ENCODE measurements at places on chromosomes 3 and 15. TPM values are rescaled to one million over a fixed set of nuclear protein-coding genes. Genes with fewer than 3 reads are reported as not detected.

The OR5K2 gene
- total RNA-seq: not detected

DNA sequence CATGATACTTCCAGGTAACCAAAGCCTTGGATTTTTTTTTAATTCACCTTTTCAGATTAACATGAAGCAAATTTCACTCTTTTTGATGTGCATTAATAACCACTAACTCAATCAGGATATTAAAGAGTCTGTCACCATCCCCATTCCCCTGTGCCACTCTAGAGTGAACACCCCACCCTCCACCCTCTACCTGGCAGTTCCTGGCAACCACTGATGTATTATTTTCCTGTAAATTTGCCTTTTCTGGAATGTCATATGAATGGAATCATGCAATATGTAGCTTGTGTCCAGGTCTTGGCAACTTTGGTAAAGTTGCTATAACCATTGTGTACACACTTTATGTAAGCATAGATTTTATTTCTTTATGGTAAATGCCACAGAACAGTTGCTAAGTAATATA, 627.6 kb downstream of the MCTP2 start:
- no peak for DNase-seq

The PPM1L gene
- total RNA-seq: 33.5 TPM

The FES gene
- total RNA-seq: 35.5 TPM

GRCh38 chr3:30945291-30945690, 50.8 kb upstream of the GADL1 start:
- no peak for DNase-seq

The MTFMT gene
- 31.3 TPM for total RNA-seq

The FBXO40 gene
- not detected for total RNA-seq

- no peak for DNase-seq
Observed at GRCh38 chr15:63466378-63467192, 37.8 kb upstream of the USP3 start.

The RABL3 gene
- 13.2 TPM for total RNA-seq

GRCh38 chr3:107369791-107370190, 7.4 kb upstream of the CCDC54 start:
- no peak for DNase-seq

GRCh38 chr3:139123377-139124095, 78.8 kb upstream of the PRR23C start:
- DNase-seq: no peak

The AGBL1 gene
- not detected for total RNA-seq

DNA sequence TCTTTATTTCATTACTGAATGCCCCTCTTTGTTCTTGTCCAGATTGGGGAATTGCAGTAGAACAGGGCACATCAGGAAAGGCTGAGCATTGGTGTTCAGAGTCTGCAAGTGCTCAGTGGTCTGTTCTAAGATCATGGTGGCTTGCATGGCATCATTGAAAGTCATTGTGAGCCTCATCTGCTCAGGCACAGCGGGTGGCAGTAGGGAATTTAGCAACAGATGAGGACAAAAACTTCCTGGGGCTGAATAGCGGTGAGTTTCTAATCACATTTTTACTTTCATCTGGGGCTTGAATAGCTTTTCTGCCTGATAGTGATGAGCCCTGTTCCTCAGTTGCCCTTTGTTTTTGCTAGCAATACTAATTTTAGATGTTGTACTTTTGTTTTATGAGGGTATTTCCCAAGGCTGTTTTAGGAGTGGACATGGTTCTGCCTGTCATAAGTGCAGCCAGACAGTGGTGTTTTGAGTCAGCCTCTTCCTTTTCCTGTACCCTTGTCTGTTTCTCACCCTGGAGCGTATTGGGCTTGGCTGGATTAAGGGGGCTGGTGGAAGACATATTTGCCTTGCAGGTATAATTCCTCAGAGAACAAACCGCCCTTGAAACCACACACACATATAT, 127.2 kb upstream of the IL12A start:
- no peak for DNase-seq

DNA sequence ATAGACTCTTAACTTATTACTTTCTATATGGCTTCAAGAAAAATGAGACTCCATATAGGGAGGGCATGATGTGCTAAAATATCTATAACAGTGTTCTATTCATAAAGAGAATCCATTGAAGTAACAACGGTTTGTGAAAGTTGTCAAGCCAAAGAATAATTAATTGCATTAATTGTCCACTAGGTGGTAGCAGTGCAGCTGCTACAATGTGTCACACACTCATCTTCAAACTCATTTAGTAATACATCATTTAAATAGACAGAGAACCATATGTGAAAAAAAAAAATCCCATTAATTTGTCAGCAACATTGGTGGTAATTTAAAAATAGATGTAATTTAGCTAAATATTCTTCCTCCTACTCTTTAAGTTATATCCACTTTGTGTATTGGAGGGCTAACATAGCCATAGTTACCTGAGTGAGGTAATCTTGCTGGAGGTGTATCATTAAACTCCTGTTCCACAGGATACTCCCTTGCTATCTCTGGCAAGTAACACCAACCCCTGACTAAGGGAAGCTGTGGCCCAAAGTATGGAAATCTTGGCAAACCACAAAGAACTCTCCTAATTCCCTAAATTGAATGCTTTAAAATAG, 3.7 kb upstream of the CPA3 start:
- DNase-seq: no peak

DNA sequence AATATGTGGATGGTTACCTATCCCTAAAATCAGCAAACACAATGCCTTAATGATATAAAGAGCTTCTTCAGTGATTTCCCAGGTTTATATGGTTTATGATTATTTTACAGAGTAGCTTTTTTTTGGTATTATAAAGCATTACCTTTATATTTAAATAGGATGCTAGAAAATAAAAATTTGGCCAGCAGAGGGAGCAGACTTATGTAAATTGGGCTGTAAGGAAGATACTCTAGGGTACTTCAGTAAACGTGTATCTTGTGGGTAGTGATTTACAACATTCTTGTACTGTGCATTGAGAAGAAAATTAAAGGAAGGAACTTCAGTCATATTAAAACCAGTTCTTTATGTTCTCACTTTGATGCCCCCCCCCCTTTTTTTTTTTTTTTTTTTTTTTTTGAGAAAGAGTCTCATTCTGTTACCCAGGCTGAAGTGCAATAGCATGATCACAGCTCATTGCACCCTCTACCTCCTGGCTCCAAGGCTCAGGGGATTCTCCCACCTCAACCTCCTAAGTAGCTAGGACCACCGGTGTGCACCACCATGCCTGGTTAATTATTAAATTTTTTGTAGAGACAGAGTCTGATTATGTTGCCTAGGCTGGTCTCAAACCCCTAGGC, 167.9 kb downstream of the BBX start:
- DNase-seq: no peak

GRCh38 chr3:47932421-47932820, 83.8 kb downstream of the MAP4 start:
- DNase-seq: no peak

DNA sequence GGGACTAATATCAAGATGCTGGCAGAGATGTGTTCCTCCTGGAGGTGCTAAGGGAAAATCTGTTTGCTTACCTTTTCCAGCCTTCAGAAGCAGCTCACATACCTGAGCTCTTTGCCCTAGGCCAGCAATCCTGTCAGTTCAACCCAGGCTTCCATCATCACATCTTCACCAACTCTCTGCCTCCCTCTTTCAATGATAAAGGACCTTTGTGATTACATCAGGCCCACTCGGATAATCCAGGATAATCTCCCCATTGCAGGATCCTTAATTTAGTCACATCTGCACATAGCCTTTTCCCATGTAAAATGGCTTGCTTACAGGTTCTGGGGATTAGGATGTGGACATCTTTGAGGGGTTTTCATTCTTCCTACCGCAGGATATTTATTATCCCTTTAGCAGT, 58.3 kb downstream of the NSUN3 start:
- DNase-seq: no peak

GRCh38 chr3:184339001-184339400, 1.6 kb downstream of the FAM131A start:
- DNase-seq: no peak

- DNase-seq: no peak
Observed at GRCh38 chr3:114274929-114275328, 18.9 kb upstream of the TIGIT start.

The GUCA1C gene
- total RNA-seq: not detected

GRCh38 chr3:191987831-191988350, 526.9 kb downstream of the PYDC2 start:
- no peak for DNase-seq

- no peak for DNase-seq
Observed at GRCh38 chr3:117298273-117298672, 588.7 kb downstream of the TUSC7 start.

DNA sequence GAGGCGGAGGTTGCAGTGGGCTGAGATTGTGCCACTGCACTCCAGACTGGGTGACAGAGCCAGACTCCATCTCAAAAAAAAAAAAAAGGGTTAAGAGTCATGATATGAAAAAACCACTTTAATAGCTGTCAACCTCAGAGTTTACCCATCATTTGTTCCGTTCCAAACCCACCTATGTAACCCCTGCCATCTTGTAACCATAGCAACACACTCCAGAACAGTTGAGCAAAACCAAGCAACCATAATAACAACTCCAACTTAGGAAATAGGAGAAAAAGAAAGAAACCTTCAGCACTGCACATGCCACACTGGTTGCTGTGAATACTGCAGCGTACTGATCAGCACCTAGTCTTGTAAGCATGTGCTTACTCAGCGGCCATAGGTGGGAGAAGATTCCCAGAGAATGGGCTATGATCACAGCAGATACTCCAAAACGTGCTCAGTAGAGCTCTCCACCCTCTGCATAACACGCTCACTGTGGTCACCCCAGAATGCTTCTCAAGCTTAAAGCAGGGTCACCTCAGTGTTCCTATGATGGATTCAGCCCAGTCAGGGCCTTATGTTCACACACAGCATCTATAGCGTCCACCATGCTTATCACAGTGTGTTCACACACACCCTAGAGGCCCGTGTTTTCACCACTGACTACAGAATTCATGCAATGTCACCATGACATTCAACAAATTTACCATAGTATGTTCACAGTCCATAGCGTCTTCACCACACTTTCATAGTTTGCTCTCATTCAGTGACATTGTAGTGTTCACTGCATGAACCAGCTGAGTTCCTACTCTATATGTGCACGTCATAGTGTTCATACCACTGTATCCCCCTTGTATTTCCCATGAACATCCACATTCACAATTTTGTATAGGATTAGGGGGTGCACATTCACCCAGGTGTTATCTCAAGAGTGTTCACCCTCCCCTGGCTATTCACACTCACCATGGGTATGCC, 6.5 kb upstream of the CILP start:
- DNase-seq: no peak

- DNase-seq: no peak
Observed at GRCh38 chr15:88701561-88702095, 62.8 kb downstream of the ISG20 start.

DNA sequence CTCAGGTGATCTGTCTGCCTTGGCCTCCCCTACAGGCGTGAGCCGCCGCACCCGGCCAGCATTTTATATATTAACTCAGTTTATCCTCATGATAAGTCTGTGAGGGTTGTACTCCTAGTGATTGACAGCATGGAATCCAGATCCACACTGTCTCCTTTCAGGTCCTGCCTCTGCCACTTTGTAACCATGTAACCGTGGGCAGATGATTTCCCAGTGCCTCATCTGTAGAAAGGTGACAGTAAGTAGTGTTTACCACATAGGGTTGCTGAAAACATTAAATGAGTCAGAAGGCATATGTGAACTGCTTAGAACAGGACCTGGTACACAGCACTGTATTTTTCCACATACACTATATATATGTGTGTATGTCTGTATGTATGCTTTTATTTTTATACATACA, 2.4 kb downstream of the FYTTD1 start:
- no peak for DNase-seq

- peak; percentile 72 for DNase-seq
Observed at GRCh38 chr3:113166719-113167492, 44.5 kb upstream of the BOC start.

- DNase-seq: peak; percentile 24
Observed at GRCh38 chr3:9192248-9193025, 57.0 kb downstream of the SRGAP3 start.

DNA sequence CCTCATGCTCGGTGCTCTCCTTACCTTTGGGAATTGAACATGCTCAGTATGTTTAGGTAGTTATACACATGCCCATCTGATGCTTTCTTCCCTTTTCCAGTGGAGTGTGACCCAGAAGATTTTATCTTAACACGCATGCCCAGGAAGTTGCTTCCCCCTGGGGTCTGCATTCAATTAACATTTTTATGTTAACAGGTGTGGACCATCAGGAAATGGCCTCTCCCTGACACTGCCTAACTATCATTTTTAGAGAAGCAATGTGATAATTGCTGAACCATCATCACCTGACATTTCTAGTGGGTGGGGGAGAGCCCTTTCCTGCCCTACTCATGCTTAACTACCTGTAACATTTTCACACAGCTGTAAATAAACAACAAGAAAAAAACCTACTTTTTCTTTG, 55.1 kb upstream of the TGFBR2 start:
- no peak for DNase-seq

The SUCNR1 gene
- not detected for total RNA-seq

- DNase-seq: no peak
Observed at GRCh38 chr3:155070932-155071387, 9.2 kb upstream of the MME start.

Measured in sigmoid colon (tissue), 7 donors.